Activated CD8-positive, alpha-beta memory T cell treated with anti-CD3 and anti-CD28 coated beads for 48 hours (primary cell): ENCODE measurements at places on chromosomes 12 and 14.

DNA sequence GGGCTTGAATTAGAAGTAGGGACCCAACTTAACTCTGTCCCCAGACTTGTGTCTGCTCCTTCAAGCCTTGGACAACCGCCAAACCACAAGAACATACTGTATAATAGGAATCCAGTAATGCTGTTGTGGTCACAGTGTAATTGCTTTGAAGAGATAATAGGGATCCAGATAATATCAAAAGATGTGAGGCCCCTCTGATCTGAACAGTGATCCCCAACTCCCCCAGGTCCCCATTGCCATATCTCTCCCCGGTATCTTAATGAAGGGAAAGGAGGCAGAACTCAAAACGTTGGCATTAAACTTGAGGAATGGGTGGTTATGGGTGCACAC, 8.5 kb upstream of the PLEKHH1 start:
- DNase-seq = no peak

DNA sequence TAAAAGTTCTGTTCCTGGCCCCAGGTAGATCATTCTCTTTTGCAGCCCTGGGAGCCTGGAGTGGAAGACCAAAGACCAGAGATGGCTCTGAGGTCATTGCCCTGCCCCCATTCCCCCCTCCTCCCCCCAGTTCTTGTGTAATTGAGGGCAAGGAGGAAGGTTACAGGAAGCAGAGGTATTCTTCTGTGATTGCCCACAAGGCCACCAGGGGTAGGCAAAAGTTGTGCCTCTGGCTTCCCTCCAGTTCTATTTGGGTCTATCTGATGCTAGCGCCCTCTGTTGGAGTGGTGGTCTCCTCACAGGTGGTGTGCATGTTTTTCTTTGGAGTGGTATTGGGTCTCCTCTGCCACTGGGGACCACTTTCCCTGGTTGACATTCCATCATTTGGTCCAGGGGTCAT, 41.2 kb upstream of the CRY1 start:
- peak; percentile 4 for DNase-seq

DNA sequence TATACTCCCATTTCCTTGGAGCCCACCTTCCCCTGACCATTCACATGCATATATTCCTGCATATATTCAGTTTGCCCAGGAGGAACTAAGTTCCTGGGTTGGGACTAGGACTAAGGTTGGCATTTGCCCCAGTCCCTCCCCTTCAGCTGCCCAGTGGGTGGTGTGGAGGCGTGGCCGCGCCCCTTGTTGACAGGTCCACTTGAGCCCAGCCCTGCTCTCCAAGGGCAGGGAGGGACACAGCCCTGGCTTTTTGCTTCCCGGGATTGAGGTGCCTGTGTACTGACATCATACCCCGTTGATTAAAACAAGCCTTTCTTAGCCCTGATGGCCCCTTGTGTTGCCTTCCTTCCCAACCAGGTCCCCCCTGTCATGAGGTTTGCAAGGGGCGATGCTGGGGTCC, 7.3 kb downstream of the ERBB3 start:
- DNase-seq = no peak

GRCh38 chr12:108180255-108181094, 51.4 kb downstream of the WSCD2 start:
- no peak for DNase-seq

- DNase-seq = no peak
Measured at GRCh38 chr14:79528828-79529416, 682.4 kb downstream of the DIO2 start.
